ENCODE measurements at places on chromosomes 3 and 15. TPM values are rescaled to one million over a fixed set of nuclear protein-coding genes. Genes with fewer than 3 reads are reported as not detected.

ATP13A5 gene
- polyA plus RNA-seq = 0.22 TPM

TGM5 gene
- not detected for polyA plus RNA-seq

SLC30A4 gene
- polyA plus RNA-seq = 11.3 TPM

SUSD5 gene
- polyA plus RNA-seq = 4.5 TPM

PLSCR2 gene
- polyA plus RNA-seq = 1.0 TPM

GOLGA8R gene
- 10.9 TPM for polyA plus RNA-seq

PLA2G4D gene
- 0.07 TPM for polyA plus RNA-seq

SI gene
- polyA plus RNA-seq = not detected

ZPLD1 gene
- 0.60 TPM for polyA plus RNA-seq

POPDC2 gene
- 7.7 TPM for polyA plus RNA-seq

All from left kidney (tissue), 8 donors.